ENCODE measurements at places on chromosomes 7 and 10.

DNA sequence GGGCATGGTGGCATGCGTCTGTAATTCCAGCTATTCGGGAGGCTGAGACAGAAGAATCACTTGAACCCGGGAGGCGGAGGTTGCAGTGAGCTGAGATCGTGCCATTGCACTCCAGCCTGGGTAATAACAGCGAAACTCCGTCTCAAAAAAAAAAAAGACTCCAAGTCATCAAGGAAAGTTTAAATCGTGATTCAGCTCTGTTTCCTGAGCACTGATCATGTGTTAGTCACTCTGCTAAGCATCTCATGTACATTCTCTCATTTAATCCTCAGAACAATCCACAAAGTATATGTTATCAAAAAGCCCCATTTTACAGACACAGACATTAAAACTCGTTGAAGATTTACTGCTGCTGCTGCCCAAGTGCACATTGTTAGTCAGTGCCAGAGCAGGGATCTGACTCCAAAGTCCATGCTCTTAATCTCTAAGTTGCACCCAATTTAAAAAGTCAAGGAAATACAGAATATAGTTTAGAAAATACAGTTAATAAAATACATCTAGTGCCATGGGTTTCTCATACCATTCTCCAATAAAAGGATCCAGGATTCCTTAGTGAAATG is 6.2 kb downstream of the PIK3AP1 start:
- DNase-seq, result no peak

DNA sequence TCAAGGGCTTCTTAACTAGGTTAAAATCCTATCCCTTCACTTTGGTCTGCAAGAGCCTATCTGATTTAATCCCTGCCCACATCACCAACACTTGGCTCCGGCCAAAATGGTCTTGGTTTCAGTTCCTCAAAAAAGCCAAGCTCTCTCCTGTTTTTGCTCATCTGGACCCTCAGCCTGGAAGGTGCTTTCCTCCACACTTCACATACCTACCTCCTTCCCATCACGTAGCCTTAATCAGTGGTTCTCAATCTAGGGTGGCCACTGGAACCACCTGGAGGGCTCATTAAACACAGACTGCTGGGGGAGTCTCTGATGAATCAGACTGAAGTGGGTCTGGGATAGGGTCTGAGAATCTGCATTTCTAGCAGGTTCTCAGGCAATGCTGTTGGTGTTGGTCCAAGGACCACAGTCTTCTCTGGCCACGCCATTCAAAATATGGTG is 227.0 kb upstream of the AOAH start:
- DNase-seq, result no peak

DNA sequence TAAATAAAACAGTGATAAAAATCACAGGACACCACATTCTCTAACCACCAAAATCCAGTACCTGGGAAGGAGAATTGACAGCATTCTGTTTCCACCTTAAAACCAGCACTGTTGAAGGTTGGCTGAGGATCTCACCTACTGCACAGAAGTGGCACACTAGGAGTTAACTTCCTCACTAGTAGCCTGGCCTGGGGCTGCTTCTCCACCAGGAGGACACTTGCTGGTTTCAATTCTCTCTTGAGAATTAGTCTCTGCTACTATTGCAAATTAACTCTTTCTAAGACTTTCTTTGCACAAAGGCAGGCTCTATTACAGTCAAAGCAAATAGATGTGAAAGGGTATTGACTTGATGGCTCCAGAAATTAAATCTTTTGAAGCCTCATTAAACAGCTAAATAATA is 2.3 kb upstream of the CTTNBP2 start:
- DNase-seq, result no peak

- DNase-seq, result no peak
These were observed 14.8 kb downstream of the ITIH5 start for GRCh38 chr10:7651853-7652470.

- no peak for DNase-seq
These were observed 434.5 kb upstream of the KCND2 start for GRCh38 chr7:119838444-119838843.

- DNase-seq, result no peak
These were observed 29.5 kb downstream of the PAX2 start for GRCh38 chr10:100774876-100775275.

DNA sequence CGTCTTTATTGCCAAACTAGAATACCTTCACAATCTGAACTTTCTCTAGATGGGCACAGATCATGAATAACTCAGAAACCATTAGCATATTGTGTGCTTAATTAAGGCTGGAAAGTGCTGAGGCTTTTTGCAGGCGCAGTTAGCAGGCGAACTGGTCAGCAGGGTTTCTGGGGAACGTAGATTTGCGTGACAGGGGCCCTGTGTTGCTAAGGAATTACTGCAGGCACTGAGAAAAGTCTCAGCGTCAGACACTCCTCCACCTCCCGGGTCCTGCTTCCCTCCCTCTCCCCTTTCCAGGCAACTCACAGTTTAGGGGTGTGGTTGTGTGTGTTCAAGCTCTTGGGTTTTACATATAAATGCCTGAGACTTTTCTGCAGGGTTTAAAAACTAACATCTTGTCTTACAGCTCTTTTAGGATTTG is 2.2 kb downstream of the MAP3K8 start:
- no peak for DNase-seq

DNA sequence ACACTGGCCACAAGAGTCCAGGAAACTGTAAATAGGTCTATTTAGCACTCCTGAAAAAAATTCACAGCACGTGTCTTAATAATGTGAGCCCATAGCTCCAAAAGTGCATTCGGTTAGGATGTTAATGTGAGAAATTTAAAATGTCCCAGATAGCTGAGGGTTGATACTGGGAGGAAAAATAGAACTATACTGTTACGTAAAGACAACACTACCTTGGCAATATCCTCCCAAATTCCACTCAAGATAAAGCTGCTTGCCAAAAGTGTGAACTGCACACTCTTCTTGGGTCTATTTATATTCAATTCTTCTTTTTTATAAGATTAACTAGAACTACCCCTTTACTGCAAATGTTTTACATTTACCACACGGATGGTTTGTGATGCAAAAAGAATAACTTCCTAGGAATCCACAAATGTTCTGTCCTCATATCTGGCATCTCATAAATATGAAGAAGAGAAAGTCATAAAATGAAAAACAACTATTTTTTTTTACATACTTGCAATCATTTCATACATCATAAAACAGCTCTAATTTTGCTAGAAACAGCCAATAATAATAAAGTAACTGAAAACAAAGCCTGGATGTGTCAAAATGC is 10.4 kb downstream of the RAB11FIP2 start:
- DNase-seq, result no peak

DNA sequence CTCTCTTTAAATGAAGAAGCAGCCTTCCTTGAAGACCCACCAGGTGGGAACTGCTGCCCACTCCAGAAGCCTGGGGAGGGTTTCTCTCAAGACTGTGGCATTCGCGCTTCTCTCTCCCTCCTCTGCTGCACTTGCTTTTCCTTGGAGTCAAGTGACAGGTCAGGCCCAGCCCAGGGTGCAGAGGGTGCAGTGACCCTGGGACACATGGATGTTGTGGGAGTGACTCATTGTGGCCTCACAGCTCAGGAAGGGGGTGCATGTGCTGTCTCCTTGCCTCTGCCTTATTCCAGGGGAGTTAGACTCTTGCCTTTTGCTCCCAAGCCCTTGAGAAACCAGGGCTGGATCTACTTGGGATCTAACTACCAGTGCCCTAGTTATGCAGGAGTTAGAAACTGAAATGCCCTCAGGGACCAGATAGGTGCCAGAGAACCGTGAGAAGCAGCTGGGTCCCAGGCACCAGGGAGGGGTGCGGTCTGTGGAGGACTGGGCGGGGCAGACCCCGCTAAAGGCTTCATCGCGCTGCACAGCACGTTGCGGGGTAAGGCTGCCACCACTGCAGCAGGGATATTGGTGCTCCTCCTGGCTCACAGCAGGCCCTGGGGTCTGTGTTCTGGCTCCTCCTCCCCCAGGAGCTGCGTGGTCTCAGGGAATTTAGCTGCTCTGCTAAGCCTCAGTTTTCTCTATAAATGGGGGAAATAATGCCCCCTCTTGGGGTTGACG is 11.4 kb downstream of the FAM241B start:
- DNase-seq, result no peak

- DNase-seq, result no peak
These were observed 31.8 kb downstream of the ZNF467 start for GRCh38 chr7:149741629-149742028.

GRCh38 chr10:116265686-116266085 is 7.3 kb downstream of the GFRA1 start:
- no peak for DNase-seq

GRCh38 chr10:33917069-33917780 is 582.8 kb upstream of the NRP1 start:
- DNase-seq, result no peak

DNA sequence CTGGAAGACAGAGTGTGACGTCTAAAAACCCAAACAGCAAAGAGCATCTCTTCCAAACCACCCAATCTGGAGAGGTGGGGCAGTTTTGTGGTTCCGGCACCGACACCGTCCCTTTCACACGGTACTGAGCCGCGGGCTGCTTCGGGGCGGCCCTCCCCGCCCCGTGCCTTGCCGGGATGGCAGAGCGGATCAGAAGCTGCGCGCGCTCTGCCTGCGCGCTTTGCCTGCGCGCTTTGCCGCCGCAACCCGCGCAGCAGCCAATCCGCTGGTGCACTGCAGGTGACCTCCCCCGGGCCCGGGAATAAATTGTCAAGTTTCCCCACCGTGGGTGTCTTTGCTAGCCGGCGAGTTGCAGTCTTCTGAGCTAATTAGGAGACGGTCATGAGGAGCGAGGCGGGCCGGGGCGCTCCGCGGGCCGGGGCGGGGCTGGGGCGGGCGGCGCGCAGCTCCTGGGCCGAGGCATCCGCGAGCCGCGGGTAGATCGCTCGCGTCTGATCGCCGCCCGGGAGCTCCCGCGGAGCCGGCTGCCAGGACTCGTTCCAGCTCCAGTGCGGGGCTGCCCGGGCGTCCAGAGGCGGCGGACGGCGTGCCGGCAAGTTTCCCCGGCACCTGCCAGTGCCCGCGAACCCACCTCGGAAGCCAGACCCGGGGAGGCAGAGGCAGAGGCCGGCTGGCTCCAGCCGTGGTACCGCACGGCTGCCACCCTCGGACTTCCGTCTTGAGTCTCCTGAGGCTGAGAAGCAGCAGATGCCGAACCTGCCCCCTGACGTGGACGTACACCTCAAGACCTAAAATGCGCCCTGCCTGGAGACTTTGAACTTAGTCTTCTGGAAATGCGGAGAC is 536.0 kb upstream of the GALNT17 start:
- no peak for DNase-seq

GRCh38 chr10:17286562-17287550 is 58.8 kb downstream of the VIM start:
- no peak for DNase-seq

- no peak for DNase-seq
These were observed 53.0 kb upstream of the MAGI2 start for GRCh38 chr7:79506481-79506880.

DNA sequence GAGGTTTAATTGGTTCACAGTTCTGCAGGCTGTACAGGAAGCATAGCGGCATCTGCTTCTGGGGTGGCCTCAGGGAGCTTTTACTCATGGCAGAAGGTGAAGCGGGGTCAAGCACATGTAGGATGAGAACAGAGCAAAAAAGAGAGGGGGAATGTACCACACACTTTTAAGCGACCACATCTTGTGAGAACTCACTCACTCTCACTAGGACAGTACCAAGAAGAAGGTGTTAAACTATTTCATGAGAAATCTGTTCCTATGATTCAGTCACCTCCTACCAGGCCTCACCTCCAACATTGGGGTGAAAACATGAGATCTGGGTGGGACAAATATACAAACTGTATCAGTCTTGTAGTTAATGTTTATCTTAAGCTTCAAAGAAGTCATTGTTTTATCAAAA is 174.7 kb downstream of the GNAI1 start:
- no peak for DNase-seq

GRCh38 chr7:30371321-30371720 is 86.9 kb downstream of the ZNRF2 start:
- DNase-seq, result no peak

DNA sequence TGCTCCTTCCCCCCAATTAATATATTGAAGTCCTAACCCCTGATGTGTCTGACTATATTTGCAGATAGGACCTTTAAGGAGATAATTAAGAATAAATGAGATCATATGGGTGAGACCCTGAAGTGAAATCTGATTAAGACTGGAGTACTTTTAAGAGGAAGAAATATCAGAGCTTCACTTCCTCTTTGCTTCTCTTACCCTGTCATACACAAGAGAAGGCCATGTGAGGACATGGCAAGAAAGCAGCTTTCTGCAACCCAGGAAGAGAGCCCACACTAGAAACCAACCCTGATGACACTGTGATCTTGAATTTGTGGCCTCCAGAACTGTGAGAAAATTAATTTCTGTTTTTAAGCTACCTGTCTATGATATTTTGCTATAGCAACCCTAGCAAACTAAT is 44.2 kb downstream of the JMJD1C start:
- no peak for DNase-seq

DNA sequence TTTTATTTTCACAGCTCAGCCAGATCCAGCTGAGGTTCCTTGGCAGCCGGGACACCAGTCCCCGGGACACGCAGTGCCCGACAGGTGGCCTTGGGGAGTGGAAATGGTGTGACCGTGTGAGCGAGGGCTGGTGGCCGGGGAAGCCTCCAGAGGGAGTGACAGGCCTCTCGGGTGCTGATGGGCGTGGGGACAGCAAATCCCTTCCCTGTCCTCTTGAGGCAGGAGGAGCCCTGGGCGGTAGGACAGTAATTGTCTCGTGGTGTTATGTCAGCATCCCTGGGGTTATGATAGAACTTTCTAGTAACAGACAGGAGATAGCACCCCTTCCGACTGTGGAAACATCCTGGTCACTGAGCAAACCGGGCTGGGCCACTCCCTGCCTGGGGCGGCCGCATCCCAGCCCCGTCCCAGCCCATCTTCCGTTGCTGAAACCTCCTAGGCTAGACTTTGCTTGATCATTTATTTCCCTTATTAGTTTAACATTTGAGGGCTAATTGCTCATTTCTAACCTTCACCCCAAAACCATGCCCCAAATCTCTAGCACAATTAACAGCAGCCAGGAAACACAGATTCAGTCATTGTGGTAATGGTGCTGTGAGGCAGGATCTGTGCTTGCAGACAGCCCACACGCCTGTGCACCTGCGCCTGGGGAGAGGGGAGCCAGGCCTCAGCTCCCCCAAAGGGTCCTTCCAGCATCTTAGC is 63.3 kb downstream of the ELFN1 start:
- no peak for DNase-seq

DNA sequence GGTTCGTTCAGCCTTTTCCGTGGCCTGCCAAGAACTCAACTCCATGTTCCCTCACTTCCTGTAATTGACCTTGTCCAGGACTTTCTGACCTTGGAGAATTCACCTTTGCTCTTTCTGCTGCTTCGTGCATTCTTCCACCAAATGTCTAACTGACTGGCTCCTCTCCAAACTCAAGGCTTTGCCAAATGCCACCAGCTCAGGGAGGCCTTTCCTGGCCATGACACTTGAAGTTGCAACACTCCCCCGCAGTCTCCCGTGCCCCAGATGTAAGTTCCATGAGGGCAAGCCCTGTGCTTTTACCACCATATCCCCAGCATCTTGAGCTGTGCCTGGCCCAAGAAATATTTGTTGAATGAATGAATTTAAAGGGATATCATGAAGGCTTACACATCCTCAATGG is 238.4 kb downstream of the ARHGAP21 start:
- DNase-seq, result no peak

Data from activated CD8-positive, alpha-beta memory T cell treated with anti-CD3 and anti-CD28 coated beads, Interleukin-2, amount 50 U/mL, for 4 hours (primary cell).